ENCODE measurements at places on chromosomes 11 and 22.

- no peak for DNase-seq
These were observed 113.6 kb upstream of the SEZ6L start for GRCh38 chr22:26055693-26056092.

- DNase-seq = peak; percentile 67
These were observed 1.1 kb upstream of the ATG16L2 start for GRCh38 chr11:72812967-72813739.

DNA sequence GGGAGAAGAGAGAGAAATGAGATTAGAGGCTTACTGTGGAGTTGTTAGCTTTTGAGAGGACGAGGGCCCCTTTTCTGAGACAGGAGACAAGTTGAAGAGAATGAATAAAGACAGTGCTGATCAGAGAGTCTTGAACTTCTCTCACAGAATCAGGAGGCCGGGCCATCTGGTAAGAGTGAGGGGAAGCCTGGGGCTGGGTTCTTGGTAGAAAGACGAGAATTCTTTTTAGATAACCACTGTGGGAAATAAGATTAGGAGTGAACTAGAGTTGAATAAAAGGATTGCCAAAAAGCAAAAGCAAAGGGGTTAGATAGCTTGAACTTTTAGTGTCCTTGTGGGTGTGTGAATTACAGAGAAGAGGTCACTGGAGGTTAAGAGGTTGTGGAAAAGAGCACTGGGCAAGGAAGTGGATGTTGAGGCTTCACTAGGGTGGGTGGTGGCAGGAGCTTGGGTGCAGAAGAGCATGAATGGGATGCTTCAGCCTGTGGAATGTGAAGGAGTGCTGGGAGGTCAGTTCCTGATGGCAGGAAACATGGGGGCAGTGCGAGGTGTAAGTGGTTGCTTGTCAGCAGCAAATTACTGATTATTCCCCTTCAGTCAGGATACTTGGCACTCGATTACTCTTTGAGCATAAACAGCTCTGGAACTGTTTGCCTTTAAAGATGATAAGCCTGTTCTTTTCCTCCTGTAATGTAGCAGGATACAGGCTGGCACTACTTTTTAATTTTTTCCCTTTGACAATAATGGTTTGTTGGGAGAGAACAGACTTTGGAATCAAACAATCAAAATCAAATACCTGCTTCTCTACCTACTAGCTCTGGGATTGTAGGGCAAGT lies 98.3 kb downstream of the ARHGAP42 start:
- no peak for DNase-seq

GRCh38 chr11:32034680-32035079 lies 56.2 kb upstream of the RCN1 start:
- DNase-seq = no peak

- DNase-seq = no peak
These were observed 21.5 kb upstream of the RAG2 start for GRCh38 chr11:36619502-36619901.

DNA sequence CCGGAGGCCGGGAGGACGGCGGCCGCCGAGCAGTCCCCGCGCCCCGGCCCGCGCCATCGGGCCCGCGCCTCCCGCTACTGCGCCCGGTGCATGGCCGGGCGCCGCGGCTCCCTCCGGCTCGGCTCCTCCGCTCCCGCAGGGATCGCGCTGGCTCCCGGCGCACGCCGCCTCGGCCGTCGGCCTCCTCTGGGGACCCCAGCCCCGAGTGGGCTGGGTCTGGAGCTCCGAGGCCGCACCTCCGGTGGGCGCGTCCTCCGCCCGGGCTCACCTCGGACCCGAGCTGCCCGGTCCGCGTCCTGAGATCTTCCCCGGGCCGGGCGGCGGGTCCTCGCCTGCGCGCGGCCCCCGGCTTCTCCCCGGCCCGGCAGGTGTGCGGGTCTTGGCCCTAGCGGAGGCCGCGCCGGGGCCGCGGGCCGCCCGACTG lies 251 bp downstream of the SHISA8 start:
- DNase-seq = no peak

DNA sequence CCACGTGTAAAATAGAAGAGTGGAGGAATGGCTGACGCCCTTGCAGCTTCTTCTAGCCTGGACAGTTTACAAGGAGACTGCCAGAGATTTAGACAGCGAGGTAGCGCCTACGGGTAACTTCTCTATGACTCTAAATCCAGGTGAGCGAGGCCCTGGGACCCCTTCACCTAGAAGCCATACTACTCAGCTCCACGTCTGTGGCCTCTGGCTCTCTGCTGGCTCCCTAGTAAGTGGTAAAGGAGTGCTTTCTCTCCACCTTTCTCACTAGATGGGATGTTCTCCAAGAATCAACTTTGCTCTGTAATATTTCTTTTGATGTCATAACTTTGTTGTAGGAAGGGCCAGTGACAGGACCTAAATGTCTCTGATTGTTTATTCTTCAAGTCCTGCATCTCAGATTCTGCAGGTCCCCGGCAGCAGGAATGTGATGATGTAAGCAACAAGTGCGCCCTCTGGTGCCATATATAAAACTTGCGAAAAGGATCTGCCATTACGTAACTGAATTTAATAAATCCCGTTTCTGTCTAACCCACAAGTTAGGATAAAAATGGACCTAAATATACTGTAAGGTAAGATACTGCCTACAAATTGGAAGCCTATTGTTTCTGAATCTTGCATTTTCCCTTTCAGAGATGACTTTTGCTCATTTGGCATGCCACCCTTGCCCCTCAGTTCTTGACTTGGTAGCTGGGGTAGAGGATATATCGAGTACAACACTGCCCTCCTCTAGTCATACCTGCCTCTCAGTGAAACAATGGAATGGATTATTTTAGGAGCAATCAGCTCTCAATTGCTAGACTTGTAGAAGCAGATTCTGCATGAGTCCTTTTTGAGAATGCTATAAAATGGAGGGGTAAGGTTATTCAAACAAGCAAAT lies 11.0 kb upstream of the PTPN5 start:
- DNase-seq = peak; percentile 70

GRCh38 chr11:86816251-86816726 lies 15.9 kb downstream of the PRSS23 start:
- DNase-seq = peak; percentile 33

GRCh38 chr22:44648821-44649565 lies 53.0 kb upstream of the PRR5 start:
- peak; percentile 95 for DNase-seq

DNA sequence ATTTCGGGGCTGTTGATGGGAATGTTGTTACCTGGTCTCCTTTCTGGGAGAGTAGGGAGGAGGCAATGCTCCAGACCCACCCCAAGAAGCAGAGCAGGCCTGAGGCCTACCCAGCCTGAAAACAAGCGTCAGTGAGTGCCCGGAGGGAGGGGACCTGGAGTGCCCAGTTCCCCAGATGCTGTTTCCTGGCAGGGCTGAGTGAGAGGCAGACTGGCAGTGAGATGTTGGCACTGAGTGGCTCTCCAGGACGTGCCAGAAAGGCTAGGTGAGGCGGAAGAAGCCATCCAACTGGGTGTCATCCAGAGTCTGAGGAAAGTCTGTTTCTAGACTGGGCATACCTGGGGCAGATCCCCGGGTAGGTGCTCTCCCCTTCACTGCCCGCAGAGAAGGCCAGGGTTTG lies 1.3 kb downstream of the POU2F3 start:
- DNase-seq = no peak

DNA sequence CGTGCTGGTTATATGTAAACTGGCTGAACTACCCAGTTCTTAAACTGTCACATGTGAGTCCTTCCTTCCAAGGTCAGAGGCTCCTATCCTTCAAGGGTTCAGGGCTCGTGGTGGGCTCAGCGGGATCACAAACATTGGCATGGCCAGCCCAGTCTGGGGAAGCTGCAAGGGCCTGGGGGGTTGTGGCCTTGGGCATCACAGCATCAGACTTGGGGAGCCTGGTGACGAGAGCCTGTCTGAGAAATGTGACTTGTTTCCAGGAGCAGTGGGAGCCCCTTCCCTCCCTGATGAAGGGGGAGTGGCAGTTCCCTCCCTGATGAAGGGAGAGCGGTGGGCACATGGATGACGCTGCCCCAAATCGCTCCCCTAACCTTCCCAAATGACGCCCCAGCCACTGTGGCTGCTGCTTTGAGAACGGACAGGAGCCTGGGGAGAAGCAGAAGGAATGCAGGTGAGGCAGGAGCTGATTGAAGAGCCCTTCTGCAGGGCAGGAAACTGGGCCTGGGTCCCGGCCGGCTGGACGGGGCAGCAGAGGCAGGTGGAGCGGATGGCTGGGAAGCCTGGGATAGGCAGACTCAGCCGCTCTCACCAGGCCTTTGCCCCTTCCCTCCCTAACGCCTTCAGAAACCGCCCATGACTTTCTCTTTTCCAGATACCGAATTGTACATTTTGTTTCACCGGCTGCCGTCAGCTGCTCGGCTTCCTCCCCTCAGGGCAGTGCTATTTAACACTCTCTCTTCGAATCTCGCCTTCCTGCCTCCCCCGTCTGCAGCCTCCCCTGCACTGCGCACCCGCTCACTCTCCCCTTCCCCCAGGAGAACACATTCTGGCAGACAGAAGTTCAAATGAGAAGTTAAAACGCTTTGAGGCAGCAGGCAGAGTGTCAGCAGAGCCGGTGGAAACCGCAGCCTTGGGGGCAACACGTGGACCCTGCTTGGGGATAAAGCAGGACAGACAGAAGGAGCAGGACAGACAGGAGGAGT lies 1486.7 kb downstream of the BRD1 start:
- DNase-seq = no peak

DNA sequence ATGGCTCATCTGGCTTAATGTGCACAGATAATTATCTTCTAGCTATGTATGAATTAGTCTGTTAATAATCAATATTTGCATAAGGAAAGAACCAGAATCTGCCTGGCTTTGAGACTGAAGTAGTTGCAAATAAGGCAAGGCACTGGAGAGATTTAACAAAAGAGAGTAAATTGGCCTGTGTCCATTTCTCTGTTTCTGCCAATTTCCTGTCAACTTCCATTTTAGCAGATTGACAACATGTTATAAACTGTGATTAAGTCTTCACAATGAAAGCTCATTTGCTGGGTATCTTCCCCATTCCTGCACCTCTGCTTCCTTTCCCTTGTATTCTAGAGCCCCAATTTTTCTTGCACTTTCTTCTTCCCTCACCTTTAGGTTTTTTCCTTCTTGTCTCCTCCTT lies 5.3 kb upstream of the TMEM123 start:
- no peak for DNase-seq

GRCh38 chr11:62179995-62180394 lies 10.0 kb upstream of the SCGB1D1 start:
- DNase-seq = no peak

GRCh38 chr11:113279591-113279990 lies 34.8 kb upstream of the TTC12 start:
- DNase-seq = no peak

DNA sequence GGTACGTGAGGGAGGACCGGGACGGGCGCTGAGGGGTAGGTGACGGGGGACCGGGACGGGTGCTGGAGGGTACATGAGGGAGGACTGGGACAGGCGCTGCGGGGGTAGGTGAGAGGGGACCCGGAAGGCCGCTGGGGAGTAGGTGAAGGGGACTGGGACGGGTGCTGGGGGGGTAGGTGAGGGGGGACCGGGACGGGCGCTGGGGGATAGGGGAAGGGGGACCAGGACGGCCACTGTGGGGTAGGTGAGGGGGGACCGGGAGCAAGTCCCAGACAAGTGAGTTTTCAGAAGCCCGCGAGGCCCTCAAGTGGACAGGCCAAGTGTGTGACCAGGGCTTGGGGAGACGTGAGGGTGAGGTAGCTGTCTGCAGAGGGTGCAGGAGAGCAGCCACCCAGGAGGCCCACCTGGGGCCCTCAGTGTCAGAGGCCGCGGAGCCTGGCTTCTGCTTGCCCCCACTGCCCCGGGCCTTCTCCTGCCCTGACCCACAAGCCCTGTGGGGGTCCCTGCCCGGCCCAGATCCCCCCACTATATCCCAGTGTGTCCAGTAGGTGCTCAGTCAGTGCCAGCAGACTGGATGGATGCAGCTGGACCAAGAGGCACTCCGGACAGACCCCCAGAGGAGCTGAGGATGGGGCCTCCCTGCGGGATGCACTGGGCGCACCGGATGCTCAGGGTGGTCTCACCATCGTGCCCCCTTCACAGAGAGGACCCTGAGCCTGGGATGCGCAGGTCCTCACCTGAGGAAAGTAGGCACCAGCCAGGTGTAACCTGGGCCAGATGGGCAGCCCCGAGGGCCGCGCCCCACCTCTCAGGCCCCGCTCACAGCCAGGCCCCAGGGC lies 44.2 kb upstream of the TH start:
- DNase-seq = no peak

DNA sequence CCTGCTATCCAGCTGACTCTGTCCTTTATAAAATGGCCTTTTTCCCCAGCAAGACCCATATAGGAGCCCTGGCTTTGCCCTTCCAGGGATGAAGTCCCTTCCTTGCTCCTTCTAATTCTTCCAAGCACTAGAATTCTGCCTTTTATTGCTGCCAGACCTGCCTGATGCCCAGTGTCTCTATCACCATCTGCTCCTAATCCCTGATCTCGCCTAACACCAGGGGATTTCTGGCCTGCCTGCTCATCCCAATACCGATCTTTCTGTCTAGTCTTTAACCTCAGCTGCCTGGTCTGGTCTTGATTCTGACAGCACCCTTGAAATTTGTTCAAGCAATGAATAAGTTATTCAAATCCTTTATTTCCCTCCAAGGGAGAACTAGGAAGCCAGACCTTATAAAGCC lies 150.2 kb downstream of the SPON1 start:
- DNase-seq = no peak

- DNase-seq = peak; percentile 43
These were observed 125.2 kb upstream of the SYT13 start for GRCh38 chr11:45411228-45411946.

DNA sequence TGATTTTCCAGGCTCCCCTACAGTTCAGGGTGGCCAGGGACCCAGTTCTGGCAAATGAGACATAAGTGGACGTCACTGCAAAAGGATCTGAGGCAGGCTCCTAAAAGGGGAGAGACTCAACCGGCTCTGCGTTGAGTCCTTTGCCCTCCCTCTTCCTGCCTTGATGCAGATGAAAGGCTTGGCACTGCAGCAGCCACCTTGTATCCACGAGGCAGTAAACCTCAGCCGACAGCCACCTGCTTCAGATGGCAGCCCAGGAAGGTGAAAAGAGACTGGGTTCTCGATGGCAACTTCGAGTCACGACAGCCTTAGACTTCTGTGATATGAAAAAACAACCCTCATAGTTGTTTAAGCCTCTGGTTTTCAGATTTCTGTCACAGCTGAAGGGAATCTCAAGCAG lies 14.7 kb upstream of the TREH start:
- no peak for DNase-seq

Data from AG08395 (cell line).